ENCODE measurements at places on chromosomes 16 and 17.
A peak's percentile ranks its signal among the peaks of the same experiment; 100 is the strongest.

- peak; percentile 77 for DNase-seq
Observed at GRCh38 chr17:382644-383533, 30.3 kb upstream of the RPH3AL start.

DNA sequence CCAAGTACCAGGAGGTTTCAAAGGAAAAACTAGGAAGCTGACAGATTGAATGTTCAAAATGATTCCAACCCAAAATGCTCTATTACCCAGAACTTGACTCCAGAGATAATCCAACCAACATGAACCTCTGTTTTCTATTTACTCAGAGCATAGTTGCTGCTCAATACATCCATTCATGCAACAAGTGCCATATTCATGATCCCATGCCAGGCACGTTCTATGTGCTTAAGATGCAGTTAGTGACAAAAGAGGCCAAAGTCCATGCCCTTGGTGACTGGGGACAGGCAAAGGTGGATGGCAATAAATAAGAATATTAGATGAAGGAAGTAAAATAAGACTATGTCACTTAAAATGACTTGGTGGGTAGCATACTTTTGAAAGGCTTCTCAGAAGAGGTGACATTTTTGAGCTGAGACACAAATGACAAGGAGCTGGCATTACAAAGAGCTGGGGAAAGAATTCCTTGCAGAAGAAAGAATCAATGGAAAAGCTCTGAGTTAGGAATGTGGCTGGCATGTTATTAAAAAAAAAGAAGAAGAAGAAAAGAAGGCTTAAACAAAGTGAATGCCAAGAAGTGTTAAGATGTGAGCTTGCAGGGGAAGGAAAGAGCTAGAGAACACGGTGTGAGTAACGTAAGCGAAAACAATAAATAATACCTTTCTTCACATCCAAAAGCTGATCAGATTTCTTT, 34.5 kb downstream of the TOX3 start:
- no peak for DNase-seq

- no peak for DNase-seq
Observed at GRCh38 chr17:83064732-83065659, 14.4 kb upstream of the METRNL start.

DNA sequence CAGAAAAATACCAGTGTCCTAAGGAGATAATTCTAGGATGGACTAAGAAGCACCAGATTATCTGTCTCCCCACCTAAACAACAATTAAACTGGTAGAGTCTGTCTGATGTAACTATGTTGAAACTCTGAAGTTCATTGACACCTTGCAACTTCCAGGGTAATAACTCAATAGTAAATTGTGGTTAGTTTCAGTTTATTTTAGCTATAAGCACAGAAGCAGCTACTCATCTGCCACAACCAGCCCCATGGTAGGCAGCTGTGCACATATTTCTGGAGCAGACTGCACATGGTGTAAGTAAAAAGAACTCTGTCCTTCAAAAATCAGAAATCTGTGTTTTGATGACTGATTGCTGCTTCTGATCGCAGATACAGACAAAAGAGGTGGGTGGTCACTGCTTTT, 852.1 kb downstream of the CDH11 start:
- DNase-seq, result no peak

DNA sequence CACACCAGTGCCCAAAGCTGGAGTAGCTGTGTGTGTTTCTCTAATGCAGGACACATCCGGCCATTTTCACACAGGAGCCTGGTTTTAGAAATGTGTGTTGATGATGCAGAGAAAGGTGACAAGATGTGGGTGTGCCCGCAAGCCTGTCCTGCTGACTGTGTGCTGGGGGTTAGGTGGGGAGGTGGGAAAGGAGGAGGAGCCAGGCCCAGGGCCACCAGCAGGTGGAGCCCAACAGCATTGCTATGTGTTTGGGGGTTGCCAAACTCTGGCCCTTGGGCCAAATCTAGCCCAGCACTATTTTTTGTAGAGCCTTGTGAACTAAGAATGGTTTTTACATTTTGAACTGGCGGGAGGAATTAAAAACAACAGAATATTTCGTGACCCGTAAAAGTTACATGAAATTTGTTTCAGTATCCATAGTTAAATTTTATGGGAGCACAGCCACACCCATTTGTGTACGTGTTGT, 61.7 kb upstream of the LGALS9 start:
- DNase-seq, result peak; percentile 31

DNA sequence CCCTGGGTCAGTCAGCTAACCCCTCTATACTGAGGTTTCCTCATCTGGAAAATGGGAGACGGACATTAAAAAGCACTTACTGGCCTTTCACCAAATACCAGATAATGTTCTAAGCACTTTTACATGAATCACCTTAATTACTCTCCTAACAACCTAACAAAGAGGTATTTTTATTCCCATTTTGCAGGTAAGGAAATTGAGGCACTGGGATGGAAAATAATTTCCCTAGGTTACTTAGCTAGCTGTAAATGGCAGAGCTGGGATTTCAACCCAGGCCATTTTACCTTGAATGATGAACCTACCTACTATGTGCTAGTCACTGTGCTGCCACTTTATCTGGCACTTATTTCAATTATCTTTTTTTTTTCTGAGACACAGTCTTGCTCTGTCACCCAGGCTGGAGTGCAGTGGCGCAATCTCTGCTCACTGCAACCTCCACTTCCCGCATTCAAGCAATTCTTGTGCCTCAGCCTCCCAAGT, 3.7 kb downstream of the KIF22 start:
- no peak for DNase-seq

DNA sequence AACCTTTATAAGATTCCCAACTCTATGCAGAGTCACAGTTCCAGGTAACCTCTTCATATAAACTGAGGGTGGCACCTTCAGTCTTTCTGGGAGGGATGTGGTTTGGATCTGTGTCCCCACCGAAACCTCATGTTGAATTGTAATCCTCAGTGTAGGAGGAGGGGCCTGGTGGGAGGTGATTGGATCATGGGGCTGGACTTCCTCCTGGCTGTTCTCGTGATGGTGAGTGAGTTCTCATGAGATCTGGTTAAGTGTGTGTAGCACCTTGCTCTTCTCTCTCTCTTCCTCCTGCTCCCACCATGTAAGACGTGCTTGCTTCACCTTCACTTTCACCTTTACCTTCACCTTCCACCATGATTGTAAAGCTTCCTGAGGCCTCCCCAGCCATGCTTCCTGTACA, 30.5 kb downstream of the HS3ST2 start:
- no peak for DNase-seq

DNA sequence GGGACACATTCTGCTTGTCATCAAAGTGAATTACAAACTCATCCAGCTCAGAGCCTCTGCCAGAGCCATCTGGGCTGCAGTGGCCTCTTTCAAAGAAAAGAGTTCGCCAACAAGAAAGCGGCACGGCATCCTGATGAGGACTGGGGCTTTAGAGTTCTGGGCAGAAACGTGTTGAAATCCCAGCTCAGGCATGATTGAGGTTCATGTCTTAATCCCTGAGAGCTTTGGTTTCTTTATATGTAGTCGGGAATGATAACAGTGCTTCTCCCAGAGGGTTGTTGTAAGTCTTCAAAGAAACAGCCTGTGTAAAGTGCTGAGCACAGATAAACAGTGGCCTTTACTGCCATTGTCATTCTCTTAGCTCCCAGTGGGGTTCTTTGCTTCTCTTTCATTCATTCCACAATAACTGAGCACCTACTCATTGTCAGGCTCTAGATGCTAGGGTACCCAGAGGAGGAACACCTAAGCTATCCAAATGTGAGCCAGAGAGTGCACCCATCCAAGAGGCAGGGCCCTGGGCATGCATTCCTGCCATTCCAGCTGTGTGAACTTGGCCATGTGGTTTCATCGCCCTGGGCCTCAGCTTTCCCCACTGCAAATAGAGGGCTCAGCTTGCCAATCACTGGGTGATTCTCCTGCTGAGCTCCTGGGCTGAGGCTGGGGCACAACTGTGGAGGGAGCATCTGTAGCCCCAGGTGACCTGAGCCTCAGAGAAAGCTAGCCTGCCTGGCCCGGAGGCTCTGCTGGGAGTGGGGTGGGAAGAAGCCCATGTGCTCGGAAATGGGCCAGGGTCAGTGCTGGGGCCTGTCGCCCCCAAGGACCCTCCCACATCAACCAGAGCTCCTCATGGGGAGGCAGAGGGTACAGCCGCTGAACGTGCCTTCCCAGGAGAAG, 38.3 kb upstream of the CRHR1 start:
- no peak for DNase-seq

- peak; percentile 81 for DNase-seq
Observed at GRCh38 chr16:48156790-48157209, 1.0 kb upstream of the ABCC12 start.

DNA sequence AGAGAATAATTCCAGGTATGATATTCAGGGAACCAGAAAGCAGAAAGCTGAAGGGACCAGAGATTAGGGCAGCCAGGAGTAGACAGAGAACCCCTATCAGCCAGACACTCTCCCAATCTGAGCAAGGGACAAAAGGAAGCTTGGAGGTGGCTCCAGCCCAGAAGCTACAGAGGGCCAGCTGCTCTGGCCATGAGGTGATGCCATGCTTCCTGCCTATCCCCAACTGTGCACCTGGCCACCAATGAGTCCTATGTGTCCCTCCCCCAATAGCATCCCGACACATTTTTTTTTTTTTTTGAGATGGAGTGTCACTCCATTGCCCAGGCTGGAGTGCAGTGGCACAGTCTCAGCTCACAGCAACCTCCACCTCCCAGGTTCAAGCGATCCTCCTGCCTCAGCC, 30.0 kb downstream of the NSMCE1 start:
- no peak for DNase-seq

DNA sequence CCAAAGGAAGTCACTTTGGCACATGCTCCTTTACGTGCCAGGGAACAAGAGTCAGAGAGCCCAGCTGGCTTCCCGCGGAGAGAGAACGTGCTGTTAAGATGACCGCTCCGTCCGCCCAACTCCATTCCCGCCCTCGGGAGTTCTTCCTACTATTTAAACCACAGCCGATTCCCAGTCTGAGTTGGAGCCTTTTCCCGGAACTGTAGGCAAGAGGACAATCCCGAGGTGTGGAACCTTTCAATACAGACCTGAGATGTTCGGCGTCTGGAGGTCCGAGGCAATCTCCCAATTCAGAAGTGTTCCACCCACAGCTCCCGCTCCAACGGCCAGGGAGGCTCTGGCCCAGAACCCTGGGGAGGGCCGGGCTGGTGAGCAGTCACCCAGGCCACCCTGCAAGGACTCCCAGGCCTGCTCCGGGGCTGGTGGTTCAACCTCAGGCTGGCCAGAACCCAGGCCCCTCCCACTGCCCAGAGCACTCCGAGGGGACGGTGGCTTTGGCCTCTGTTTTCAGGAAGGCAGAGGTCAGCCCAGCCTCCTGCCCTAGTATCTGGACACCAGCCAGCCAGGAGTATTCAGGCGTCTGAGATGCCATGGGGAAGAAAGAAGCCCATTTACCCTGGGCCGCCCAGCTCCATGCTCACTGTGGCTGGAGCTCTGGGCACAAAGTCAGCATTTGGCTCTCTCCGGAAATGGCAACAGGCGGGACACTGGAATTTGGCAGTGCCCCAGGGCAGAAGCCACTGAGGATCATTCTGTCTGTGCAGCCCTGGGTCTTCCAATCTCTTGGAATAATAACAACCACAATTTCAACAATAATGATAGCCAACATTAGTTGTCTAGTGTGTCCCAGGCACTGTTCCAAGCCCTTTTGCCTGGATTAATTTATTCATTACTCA, 21.4 kb downstream of the EMP2 start:
- no peak for DNase-seq

DNA sequence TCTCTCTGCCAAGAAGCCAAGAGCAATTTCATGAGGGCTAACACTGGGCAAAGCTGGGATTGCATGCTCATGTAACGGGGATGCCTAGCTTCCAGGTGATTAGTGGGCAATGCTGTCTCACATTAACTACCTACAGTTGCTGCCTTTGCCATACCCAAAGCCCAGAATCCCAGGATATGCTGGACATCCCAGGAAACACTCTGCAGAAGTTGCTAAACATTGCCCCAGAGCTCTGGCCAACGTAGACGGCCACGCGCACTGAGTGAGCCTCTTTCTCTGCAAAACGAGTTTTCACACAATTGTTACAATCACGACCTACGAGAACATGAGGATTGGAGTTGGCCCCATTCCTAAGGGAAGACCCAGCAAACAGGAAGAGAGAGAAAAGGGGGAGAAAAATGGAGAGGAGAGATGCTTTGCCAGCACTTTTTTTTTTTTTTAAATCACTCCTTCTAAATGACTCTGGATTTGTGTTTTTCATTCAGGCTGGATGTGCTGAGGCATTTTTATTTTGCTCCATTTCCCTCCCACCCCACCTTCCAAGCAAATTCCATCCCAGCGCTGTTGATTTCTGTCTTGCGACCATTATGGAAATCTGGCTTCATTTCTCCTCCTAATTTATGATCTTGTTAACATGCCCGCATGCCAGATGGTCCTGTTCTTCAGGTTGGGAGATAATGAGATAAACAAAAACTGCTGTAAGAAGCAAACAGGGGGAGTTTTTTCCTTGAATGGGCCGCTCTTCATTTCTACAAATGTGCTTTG, 112.8 kb upstream of the DNAH9 start:
- DNase-seq, result no peak

- peak; percentile 94 for DNase-seq
Observed at GRCh38 chr16:24508614-24509013, 30.8 kb upstream of the RBBP6 start.

DNA sequence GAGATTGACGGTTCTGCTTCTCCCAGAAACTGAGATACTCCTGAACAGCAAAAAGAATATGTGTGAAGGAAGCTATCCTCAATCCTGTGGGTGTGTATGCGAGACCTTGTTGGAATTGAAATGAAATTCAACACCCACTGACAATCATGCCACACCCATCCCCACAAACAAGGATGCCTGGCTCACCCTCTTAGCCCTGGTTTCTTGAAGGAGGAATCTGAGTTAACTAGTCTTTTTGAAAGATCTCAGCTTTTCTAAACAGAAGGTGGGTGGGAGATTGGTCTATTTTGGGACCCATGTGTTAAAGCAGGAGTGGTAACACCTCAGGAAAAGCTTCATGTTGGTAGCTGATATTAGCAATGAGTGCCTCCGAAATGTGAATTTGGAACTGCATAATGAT, 1244.5 kb downstream of the CDH11 start:
- DNase-seq, result no peak

DNA sequence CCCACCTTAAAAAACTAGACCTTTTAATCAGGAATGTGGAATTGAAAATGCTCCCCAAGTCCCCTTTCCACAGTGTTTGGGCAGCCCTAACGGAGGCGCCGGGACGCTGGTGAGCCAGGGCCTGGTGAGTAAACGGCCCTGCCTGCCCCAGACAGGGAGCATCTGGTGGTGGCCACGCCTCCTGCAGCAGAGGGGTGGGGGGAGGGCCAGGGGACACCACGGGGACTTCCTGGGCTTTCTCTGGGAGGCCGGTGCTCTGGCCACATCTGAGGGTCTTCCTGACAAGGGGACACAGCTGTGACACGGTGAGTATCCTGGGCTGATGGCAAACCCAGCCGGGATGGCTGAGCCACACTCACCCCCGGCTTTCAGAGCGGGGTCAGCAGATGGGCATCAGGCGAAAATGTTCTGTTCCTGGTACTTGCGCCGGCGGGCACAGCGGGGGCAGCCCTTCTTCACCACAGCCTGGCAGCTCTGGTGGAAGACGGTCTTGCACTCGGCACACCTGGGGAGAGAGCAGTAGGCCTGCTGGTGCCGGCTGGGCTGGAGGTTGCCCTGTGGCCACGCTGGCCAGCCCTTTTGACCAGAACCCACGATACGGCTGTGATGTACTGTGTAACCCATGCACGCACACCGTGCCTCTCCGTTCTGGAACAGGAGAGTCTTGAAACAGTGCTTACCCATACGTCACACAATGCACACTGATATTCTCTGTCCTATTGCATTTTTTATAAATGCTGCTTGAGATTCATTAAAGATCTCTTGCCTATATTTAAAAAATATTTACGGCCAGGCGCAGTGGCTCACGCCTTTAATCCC, 5.0 kb upstream of the ARHGAP27 start:
- no peak for DNase-seq
